ENCODE measurements at places on chromosomes 4 and X.

DNA sequence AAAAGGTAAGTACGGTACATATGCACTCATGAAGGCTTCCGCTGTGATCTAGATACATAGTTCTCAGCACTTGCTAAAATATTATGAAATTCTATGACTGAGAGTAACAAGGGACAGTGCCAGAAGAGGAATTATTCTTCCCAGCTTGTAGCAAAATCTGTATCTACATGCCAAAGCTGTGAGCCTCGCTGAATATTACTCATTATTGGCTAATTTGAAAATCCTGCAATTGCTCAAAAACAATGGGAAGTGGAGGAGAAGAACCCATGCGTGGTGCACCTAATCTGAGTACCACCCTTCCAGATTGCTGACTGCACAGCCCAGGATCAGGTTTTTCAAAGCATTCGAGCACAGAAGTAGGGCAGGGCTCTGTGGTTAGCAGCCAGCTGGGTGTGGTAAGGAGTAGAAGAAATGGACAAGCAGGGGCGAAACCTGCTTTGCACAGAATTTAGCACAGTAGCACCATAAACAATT lies 17.4 kb upstream of the PDCL2 start:
- no peak for DNase-seq

DNA sequence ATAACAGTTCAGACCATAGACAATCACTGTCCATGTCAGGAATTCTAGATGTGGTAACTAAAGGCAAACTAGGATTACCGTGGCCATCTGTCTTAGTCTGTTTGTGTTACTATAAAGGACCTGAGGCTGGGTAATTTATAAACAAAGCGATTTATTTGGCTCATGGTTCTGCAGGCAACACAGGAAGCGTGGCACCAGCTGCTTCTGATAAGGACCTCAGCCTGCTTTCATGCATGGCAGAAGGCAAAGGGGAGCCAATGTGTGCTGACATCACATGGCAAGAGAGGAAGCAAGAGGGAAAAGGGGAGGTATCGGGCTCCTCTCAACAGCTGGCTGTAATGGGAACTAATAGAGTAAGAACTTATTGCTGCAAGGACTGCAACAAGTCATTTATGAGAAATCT lies 376.7 kb downstream of the GPM6A start:
- no peak for DNase-seq

- no peak for DNase-seq
Measured at GRCh38 chrX:53412446-53412845, 10.0 kb downstream of the SMC1A start.

- no peak for DNase-seq
Measured at GRCh38 chrX:10360116-10360515, 203.3 kb downstream of the CLCN4 start.

- DNase-seq: no peak
Measured at GRCh38 chrX:118780911-118781310, 42.7 kb upstream of the ZCCHC12 start.

- DNase-seq: no peak
Measured at GRCh38 chr4:56450342-56450741, 14.3 kb downstream of the PAICS start.
